ENCODE measurements at places on chromosomes 7 and 10.
A peak's percentile ranks its signal among the peaks of the same experiment; 100 is the strongest.

- DNase-seq: no peak
Measured at GRCh38 chr10:110244550-110244949, 37.1 kb downstream of the MXI1 start.

GRCh38 chr7:86920154-86920553, 139.3 kb downstream of the ELAPOR2 start:
- no peak for DNase-seq

- no peak for DNase-seq
Measured at GRCh38 chr10:90481326-90481923, 376.4 kb downstream of the HTR7 start.

- DNase-seq: peak; percentile 99
Measured at GRCh38 chr7:100372256-100372655, 1.0 kb upstream of the PILRA start.

DNA sequence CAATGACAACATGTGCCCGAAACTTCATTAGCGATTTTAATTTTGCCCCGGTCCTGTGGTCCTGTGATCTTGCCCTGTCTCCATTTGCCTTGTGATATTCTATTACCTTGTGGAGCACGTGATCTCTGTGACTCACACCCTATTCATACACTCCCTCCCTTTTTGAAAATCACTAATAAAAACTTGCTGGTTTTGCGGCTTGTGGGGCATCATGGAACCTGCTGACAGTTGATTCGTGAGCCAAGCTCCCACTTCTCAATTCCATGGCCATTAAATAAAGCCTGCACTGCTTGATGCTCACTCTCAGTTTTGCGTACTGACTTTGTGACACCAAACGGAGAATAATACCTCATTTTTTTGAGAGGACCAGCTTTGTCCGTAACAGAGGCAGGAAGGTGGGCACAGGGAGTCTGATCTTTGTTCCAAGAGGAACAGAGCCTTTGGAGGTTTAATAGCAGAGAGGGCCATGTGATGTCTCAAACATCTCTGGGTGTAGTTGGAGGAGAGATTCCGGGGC, 3.8 kb upstream of the ADAMTS14 start:
- no peak for DNase-seq

DNA sequence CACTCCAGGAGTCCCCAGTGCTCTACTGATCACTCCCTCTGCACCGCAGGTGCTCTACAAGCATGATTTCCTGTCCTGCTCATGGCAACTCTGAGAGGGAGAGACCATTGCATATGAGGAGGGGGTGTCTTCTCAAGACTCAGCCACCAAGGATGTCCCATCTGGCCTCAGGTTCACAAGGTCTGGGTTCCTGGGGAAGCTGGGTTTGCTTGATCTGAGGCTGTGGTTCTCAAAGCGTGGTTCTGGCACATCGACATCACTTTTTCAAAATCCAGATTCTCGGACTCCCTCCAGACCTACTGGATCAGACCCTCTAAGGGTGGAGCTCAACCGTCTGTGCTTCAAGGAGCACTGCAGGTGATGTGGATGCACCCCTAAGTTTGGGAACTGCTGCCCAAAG, 247.5 kb downstream of the PLXNA4 start:
- no peak for DNase-seq

- no peak for DNase-seq
Measured at GRCh38 chr7:106524690-106525059, 136.3 kb downstream of the CCDC71L start.

DNA sequence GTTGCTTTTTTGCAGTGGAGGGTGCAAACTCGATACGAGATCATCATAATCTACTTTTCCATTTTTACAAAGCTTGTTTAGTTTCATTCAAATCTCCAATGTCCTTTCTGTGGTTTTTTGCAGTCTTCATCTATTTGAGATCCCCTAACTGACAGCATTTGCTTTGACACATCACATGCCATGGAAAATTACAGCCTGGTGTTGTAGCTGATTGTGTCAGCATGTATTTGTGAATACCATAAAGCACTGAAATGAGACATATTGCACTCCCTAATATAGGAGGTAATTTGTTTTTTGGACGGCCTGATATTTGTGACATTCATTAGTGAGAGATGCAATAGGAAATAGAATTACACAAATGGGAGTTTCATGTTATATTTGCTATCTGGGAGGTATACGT, 620.8 kb downstream of the KCNMA1 start:
- no peak for DNase-seq
